ENCODE measurements at places on chromosomes 1 and 21.
A peak's percentile ranks its signal among the peaks of the same experiment; 100 is the strongest.

DNA sequence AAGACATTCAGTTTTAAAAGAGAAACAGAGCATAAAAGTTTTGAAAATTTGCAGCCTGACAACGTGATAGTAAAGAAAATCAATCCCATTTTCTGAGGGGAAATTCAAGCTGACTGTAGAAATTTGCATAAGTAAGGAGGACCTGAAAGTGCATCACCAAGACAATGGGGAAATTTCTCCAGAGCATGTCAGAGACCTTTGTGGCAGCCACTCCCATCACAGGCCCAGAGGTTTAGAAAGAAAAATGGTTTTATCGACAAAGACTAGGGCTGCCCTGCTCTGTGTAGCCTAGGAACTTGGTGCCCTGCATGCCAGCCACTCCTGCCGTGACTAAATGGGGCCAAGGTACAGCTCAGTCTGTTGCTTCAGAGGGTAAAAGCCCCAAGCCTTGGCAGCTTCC is 1640.2 kb upstream of the PRMT6 start:
- no peak for DNase-seq

GRCh38 chr1:219806020-219806419 is 122.3 kb downstream of the SLC30A10 start:
- no peak for DNase-seq

- DNase-seq: no peak
Observed at GRCh38 chr1:161013131-161013487, 7.8 kb downstream of the F11R start.

- DNase-seq: no peak
Observed at GRCh38 chr1:154769193-154769895, 100.7 kb downstream of the KCNN3 start.

- no peak for DNase-seq
Observed at GRCh38 chr1:25355841-25356395, 17.8 kb downstream of the TMEM50A start.

DNA sequence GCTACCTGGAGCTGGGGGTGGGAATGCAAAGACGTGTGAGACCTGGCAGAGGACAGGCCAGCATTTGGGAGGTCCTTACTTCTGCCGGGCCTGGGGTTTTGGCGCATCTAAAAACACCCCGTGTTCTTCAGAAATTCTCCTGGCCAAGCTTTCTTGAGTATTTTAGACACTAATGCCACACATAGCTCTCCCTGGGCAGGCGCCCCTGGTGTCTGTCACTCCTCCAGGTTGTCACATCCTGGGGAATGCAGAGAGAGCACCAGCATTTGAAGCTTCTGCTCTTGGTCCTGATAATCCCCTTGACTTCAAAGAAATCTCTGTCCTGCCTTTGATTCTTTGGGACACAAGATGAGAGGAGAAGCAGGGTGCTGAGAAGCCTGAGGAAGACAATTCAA is 6.0 kb downstream of the CAPN9 start:
- DNase-seq: no peak

DNA sequence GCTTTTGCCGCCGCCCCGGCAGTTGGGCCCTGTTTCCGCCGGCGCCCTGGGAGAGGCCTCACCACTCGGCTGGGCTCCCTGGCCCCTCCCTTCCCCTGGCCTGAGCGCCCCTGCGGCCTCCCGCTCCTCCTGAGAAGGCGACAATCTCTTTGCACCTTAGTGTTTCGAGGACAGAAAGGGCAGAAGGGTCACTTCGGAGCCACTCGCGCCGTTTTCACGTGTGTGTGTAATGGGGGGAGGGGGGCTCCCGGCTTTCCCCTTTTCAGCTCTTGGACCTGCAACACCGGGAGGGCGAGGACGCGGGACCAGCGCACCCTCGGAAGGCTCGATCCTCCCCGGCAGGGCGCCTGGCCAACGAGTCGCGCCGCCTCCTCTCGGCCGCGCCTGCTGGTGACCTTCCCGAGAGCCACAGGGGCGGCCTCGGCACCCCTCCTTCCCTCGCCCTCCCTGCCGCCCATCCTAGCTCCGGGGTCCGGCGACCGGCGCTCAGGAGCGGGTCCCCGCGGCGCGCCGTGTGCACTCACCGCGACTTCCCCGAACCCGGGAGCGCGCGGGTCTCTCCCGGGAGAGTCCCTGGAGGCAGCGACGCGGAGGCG is 432 bp upstream of the SIM2 start:
- no peak for DNase-seq

- no peak for DNase-seq
Observed at GRCh38 chr1:7048395-7048794, 263.1 kb downstream of the CAMTA1 start.

- DNase-seq: no peak
Observed at GRCh38 chr1:40385437-40386358, 12.2 kb downstream of the SMAP2 start.

DNA sequence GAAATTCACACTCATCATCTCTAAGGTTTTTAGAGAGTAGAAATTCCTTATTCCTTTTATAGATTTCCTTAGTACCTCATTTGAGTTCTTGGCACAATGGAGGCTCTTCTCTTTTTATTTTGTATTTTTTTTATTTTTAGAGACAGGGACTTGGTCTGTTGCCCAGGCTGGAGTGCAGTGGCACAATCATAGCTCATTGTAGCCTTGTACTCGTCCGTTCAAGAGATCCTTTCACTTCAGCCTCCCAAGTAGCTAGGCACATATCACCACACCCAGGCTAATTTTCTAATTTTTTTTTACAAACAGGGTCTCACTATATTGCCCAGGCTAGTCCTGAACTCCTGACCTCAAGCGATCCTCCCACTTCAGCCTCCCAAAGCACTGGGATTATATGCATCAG is 29.6 kb downstream of the RGL1 start:
- DNase-seq: no peak

DNA sequence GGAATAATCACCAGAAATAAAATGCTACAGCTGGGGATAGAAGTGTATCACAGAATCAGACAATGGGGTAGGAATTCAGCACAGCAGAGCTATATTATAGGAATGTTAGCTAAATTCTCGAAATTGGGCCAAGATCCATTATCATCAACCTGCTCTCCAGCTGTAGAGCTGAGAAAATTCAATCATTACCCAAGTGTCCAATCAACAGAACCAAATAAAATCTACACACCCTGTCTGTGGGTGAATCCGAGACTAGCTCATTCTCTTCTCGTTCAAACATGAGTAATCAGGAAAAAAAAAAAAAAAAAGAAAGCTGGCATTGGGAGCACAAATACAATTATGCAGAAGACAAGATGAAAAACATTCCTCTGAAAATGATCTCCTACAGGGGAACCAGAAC is 119.2 kb downstream of the CDC7 start:
- peak; percentile 47 for DNase-seq

DNA sequence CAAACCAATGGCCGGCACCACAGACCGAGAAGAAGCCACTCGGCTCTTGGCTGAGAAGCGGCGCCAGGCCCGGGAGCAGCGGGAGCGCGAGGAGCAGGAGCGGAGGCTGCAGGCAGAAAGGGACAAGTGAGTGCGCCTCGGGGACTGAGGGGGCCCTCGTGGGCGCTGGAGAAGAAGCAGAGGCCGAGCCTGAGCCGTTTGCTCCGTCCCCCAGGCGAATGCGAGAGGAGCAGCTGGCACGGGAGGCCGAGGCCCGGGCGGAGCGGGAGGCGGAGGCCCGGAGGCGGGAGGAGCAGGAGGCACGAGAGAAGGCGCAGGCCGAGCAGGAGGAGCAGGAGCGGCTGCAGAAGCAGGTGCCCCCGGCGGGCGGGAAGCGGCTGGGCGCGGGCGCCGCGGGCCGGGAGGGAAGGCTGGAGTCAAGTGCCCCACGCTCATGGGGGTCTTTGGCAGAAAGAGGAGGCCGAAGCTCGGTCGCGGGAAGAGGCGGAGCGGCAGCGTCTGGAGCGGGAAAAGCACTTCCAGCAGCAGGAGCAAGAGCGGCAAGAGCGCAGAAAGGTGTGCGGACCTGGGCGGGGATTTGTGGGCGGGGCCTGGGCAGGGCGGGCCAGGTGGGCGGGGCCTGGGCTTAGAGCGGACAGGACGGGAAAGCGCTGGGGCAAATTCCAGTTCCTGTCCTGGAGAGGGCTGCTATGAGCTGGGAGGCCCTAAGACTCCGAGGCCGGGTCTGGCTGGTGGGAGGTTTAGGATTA is 22.7 kb downstream of the MAP7D1 start:
- no peak for DNase-seq

GRCh38 chr1:159653201-159653600 is 61.2 kb downstream of the CRP start:
- DNase-seq: peak; percentile 0

- no peak for DNase-seq
Observed at GRCh38 chr1:208521534-208521933, 277.4 kb upstream of the PLXNA2 start.

DNA sequence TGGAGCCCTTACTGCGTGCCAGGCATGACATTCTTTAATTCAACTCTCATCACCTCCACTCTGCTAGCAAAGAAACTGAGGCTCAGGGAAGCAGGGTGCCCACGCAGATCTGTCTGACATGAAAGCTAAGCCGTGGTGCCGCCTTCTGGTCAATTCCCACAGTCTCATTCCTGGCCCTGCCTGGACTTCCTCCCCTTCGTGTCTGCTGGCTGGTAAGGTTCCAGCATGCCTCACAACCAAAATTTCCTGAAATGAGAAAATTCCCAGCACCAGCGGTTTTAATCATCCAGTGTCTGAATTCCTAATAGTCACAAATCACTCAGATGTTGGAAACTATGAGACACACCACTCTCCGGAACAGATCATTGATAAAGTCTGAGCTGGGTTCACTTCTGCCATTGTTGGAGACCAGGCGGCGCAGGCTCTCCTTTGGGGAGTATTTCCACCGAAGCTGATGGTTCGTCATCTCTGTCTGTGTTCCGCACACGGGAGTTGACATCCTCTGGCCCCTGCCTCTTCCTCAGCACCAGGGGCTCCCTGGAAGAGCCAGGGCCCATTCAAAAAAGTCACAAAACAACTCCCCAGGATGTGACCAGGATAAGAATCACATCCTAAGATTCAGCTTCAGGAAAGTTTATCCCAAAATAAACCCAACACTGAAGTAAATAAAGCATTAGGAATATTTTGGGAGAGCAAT is 167.7 kb downstream of the PLPP3 start:
- no peak for DNase-seq

- peak; percentile 53 for DNase-seq
Observed at GRCh38 chr1:234925440-234926263, 203.0 kb downstream of the TOMM20 start.

DNA sequence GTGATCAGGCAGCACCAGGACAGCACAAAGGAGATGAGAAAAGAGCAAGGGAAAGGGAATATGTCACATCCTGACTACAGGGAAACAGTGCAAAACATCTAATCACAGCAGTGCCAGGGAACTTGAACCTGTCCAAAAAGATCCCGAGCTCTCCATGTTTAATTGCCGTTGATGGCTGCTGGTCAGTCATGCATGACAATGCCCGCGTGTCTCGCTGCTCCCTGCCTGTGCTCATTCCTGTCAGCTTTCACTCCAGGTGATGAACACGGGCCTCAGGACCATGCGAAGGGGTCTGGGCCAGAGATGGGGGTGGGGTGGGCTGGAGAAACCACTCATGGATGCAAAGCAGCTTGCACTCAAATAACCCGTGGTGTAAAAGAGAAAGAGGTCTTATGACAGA is 287.0 kb downstream of the GPATCH2 start:
- no peak for DNase-seq

- DNase-seq: no peak
Observed at GRCh38 chr21:36976228-36976861, 9.9 kb upstream of the HLCS start.

DNA sequence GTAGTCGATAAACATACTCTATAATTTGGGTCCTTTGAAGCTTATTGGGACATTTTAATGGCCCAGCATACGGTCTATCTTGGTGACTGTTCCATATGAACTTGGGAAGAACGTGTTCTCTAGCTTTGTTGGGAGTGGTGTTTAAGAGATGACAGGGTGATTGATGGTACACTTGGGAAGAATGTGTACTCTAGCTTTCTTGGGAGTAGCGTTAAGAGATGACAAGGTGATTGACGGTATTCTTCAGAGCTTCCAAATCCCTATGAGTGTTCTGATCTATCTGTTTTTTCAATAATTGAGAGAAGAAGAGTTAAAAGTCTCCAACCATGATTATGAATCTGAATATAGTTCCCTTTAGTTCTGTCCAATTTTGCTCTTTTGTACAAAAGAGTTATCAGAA is 9.4 kb downstream of the NPHP4 start:
- no peak for DNase-seq

- no peak for DNase-seq
Observed at GRCh38 chr1:41626146-41626545, 141.7 kb upstream of the EDN2 start.

- no peak for DNase-seq
Observed at GRCh38 chr1:64343823-64344190, 126.1 kb upstream of the CACHD1 start.

DNA sequence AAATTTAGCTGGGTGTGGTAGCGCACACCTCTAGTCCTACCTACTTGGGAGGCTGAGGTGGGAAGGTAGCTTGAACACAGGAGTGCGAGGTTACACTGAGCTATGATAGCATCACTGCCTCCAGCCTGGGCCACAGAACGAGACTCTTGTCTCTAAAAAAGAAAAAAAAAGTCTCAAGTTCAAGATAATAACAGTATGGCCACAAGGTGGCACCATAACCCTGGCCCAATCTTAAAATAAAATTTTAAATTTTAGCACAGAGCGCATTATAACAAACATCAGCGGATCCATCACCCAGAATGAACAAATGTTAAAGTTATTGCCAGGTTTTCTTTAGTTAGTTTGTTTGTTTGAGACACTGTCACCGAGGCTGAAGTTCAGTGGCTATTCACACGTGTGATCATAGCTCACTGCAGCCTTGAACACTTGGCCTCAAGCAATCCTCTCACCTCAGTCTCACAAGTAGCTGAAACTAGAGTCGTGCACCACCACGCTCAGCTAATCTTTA is 2.9 kb upstream of the HTR6 start:
- peak; percentile 61 for DNase-seq

GRCh38 chr1:121483961-121484424 is 299.2 kb downstream of the SRGAP2C start:
- DNase-seq: no peak

DNA sequence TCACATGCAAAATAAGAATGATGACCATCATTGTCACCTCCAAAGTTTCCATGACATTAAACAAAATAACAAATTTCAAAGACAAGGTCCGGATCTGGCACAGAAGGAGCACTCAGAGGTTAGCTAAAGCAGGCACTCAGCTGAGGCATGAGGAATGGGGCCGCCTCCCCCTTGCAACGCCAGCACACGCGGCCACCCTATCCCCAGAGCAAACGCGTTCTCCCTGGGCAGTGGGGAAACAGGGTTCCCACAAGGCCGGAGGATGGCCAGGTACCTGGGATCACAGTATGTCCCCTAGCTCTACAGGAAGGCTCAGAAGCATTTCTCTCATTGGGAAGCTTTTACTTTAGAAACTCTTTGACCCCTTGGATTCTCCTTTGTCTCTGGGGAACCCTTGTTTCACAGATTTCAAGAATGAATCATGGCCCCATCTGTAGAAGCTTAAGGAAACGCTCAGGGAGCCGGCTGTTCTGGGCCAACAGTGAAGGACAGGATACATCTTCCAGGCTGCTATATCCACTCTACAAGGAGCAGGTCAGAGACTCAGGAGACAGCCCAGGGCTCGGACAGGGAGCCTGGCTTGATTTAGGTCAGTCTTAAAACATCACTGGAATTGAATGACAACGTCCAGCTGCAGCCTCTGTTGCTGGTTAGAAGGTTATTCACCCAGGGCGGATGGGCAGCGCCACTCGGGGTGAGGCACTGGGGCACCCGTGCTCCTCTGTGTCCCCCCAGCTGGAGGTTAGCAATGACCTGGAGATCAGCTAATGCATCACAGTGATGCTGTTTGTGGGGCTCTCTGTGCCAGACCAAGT is 496.4 kb downstream of the NPHP4 start:
- no peak for DNase-seq
